ENCODE measurements at places on chromosomes 4 and X. TPM values are rescaled to one million over a fixed set of nuclear protein-coding genes. Genes with fewer than 3 reads are reported as not detected.

- DNase-seq, result no peak
Observed at GRCh38 chr4:23881052-23881501, 8.8 kb downstream of the PPARGC1A start.

DNA sequence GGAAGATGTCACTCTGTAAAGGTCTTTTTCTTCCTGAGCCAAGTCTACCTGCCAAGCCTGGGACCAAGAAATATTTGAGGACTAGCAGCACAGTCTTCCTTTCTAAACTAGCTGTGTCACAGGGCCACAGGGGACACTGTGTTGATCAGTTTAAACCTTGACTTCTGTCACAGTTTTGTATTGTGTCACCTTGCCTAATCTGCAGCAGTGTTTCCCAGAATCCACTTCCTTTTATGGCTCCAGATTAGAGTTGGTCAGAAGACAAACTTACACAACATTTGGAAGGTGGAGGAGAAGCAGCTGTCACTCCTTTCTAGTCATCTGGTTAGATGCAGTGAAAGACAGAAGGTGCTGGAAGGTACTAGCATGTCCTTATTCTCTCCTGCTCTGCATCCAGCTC, 143.1 kb upstream of the BCOR start:
- no peak for DNase-seq

HELT gene
- total RNA-seq, result not detected

GRCh38 chr4:103493450-103494159, 226.2 kb downstream of the TACR3 start:
- DNase-seq, result no peak

- DNase-seq, result peak; percentile 38
Observed at GRCh38 chrX:7068939-7069367, 78.6 kb upstream of the STS start.

NDST4 gene
- not detected for total RNA-seq

DNA sequence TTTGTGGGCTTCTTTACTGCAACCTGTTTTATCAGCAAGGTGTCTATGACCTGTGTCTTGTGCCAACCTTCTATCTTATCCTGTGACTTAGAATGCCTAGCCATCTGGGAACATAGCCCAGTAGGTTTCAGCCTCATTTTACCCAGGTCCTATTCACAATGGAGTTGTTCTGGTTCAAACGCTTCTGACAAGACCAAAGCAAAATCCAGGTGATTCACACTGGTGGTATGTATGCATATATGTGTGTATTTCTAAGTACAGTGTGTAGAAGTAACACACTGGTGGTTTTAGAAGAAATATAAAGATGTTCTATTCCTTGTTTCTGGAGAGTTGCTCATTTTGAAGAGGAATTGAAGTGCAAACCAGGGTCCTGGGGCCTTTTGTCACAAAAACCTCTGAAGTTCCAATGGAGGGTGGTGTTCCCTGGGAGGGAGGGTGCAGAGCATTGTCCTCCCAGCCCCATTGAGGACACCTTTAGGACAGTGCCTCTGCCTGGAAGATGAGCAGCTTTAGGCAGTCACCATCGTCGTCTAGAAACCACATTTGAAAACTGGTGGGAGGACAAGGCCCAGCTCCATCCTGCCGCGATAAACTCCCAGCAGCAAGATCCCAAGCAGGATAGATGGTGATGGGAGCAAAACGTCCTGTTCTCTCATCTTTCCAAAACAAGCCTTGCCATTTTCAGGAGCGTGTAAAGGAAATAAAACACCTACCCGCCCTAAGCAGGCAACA, 191.4 kb downstream of the TSPAN5 start:
- DNase-seq, result no peak

DNA sequence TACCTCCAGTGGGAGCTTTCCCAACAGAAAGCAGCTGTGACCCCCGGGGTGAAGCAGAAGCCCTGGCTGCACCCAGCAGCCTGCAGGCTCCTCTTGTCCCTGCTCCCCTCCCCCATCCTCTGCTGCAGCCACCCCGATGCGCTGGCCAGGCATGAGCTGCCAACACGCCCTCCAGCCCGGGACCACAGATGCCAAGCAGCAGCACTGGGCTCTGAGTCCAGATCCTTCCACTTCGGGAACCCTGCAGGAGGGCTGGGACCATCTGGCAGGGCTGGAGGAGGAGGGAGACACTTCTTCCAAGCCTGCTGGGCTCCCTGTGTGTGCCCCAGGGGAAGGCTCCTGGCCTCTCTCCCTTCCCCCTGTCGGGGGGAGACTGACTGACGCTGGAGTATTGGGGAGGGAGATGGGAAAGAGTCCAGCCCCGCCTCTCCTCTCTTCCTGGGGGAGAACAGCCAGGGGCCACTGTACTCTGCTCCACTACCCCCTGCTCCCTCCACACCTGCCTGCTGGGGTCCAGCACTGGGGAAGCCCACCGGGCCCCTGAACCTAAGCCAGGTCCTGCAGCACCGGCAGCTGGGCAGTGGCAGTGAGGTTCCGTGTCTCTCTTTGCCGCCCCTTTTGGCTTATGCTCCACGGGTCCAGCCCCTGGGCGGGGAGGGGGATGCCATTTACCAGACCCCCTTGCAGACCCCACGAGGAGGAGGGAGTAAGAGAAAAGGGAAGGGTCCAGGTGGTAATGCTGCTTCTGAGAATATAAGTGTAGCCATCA, 55.7 kb downstream of the PPP2R2C start:
- DNase-seq, result peak; percentile 10
